Neural crest cell (in vitro differentiated cells): ENCODE measurements at places on chromosomes 4 and X. TPM values are rescaled to one million over a fixed set of nuclear protein-coding genes. Genes with fewer than 3 reads are reported as not detected.

The SLC10A4 gene
- 2.0 and 2.2 TPM in 2 replicates for total RNA-seq

The CPLX1 gene
- total RNA-seq: 2.0 and 2.5 TPM in 2 replicates

- no peak for DNase-seq
- H3K4me3 ChIP-seq: no peak overlapping the region
- H3K36me3 ChIP-seq: peaks cover 8% of the 10 kb centered on the region
- peaks cover 13% of the 10 kb centered on the region for H3K4me1 ChIP-seq
- no peak overlapping the region for H3K27ac ChIP-seq
Measured at GRCh38 chrX:9515489-9515888, 50.6 kb downstream of the TBL1X start.

The USP17L24 gene
- total RNA-seq: not detected in 2 replicates

GRCh38 chr4:106953036-106953705 lies 82.9 kb downstream of the DKK2 start:
- no peak overlapping the region for H3K27ac ChIP-seq
- H3K36me3 ChIP-seq: no peaks in the 10 kb centered on the region
- peaks cover 3% of the 10 kb centered on the region for H3K27me3 ChIP-seq
- DNase-seq: no peak
- peaks cover 9% of the 10 kb centered on the region for H3K4me1 ChIP-seq
- no peak overlapping the region for H3K4me3 ChIP-seq

- no peaks in the 10 kb centered on the region for H3K27me3 ChIP-seq
- DNase-seq: no peak
- H3K4me1 ChIP-seq: peaks cover 14% of the 10 kb centered on the region
- H3K27ac ChIP-seq: no peak overlapping the region
- H3K36me3 ChIP-seq: no peaks in the 10 kb centered on the region
Measured at GRCh38 chrX:100747703-100748102, 15.8 kb upstream of the SYTL4 start.

The XK gene
- 0.12 and 0.20 TPM in 2 replicates for total RNA-seq

The RAB33A gene
- total RNA-seq: 16.7 and 18.5 TPM in 2 replicates

DNA sequence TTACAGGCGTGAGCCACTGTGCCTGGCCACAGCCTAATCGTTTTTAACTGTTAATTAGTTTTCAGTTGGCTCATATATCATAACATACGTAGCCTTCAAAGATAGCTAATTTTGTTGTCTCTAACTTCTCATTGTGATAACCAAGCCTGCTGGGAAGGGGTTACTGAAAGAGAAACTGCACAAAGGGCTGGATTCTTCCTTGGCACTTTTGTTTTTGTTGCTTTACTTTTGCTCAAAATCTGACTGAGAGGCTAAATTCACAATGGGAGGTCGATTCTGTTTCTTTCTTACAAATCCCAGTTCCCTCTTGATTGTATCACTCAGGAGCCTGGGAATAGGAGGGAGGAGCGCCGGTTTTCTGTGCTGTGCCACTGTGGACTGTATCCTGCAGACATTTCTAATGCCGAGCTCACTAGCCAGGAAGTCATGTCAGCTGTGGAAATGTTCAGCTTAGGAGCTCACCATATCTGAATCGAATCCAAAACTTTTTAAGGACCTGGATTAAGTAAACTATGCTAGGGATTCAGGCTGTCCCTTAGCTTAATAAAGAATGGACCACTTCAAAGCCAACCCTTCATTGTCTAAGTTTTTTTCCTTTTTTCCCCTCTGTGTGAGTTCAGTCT lies 120.5 kb upstream of the FAT1 start:
- H3K27ac ChIP-seq: peak overlapping the region; percentile 85
- peaks cover 18% of the 10 kb centered on the region for H3K36me3 ChIP-seq
- H3K4me3 ChIP-seq: peak overlapping the region; percentile 5
- DNase-seq: no peak
- H3K27me3 ChIP-seq: no peaks in the 10 kb centered on the region
